AG20443 (cell line): ENCODE measurements at places on chromosomes 3 and 15.

DNA sequence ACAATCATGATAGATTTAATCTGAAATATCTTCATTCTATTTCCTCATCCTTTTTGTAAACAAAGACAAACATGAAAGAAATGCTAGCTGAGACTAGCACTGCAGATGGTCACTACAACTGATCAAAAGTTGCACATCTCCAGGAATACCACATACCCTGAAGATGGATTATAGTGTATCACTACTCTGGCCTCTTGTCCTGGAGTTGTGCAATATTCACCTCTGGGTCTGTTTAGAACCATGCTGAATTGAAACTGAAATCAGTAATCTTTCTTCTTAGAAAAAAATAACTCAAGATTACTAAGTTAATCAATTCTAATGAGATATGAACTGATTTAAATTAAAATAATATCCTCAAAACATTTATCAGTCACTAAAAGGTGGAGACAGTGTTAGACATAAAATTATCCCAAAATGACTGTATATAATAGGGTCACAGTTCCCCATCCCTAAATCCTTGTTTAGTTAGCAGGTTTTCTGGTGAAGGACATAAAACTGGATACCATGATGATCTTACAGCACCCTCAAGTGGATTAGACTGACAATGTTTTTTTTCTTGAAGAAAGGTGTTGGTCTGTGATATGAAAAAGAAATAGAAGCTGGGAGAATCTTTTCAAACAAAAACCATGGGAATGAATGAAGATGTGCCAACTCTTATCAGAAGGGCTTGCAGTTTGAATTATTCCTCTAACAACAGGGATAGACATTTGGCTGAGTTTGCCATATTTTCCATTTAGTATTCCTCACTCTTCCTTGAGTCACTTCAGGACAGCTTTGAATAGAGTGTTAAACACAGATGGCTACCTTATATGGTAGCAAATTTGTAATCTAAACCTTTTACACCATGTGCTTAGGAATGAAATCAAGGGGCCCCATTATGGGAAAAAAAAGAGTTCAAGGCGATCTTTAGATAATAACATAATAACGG is 7.1 kb upstream of the TTC14 start:
- peak; percentile 11 for DNase-seq

GRCh38 chr15:84797212-84797611 is 19.9 kb upstream of the ALPK3 start:
- DNase-seq = no peak

GRCh38 chr3:181936774-181937173 is 225.0 kb downstream of the SOX2 start:
- no peak for DNase-seq

DNA sequence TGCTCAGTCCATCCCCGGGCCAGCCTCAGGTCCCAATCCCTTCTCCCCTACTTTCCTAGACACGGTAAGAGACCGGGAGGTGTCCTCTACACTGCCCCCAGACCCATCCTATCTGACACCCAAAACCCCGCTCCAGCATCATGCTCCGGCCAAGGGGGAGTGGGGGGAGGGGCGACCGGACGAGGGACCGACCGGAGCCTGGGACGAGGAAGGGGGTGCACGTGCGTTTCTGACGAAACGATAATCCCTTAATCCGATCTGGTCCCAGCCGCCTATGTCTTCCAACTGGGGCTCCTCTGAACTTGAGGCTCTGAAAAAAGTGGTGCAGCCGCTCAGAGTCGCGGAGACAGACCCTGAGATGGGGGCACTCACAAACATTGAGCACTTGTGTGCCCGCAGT is 494 bp downstream of the CPLX3 start:
- DNase-seq = no peak

GRCh38 chr3:90018779-90019178 is 911.4 kb downstream of the EPHA3 start:
- DNase-seq = no peak

GRCh38 chr3:33395900-33396299 is 44.3 kb downstream of the UBP1 start:
- DNase-seq = no peak
